Psoas muscle (tissue), 8 donors: ENCODE measurements at places on chromosomes 1 and 21. TPM values are rescaled to one million over a fixed set of nuclear protein-coding genes. Genes with fewer than 3 reads are reported as not detected.

The CA6 gene
- not detected for total RNA-seq

The HSD3B1 gene
- total RNA-seq: not detected

The RAVER2 gene
- total RNA-seq: 9.7 TPM

The CFAP74 gene
- total RNA-seq: not detected

The NPR1 gene
- 7.4 TPM for total RNA-seq

The PCSK9 gene
- not detected for total RNA-seq

The DISC1 gene
- 2.8 TPM for total RNA-seq

The C1orf115 gene
- 4.7 TPM for total RNA-seq

The SLC19A1 gene
- total RNA-seq: 2.8 TPM

The PPIAL4G gene
- not detected for total RNA-seq

The TUFT1 gene
- total RNA-seq: 5.3 TPM

The MEX3A gene
- total RNA-seq: 0.10 TPM

The RNF186 gene
- total RNA-seq: not detected

The SLAMF1 gene
- total RNA-seq: 0.11 TPM

The MPZ gene
- 0.46 TPM for total RNA-seq

The PEAR1 gene
- total RNA-seq: 3.8 TPM

The SPATA1 gene
- total RNA-seq: 1.4 TPM

The MAB21L3 gene
- total RNA-seq: not detected

The SYT2 gene
- total RNA-seq: not detected

The UBE2J2 gene
- 36.8 TPM for total RNA-seq

The C8A gene
- total RNA-seq: not detected

The FHAD1 gene
- 0.24 TPM for total RNA-seq

The IL6R gene
- 68.0 TPM for total RNA-seq

The RAP1GAP gene
- total RNA-seq: 0.57 TPM

The ZNF648 gene
- total RNA-seq: not detected

The KRTAP20-3 gene
- not detected for total RNA-seq

The C8B gene
- not detected for total RNA-seq

The CFH gene
- total RNA-seq: 27.5 TPM

The SERINC2 gene
- total RNA-seq: 26.7 TPM

The GPX7 gene
- total RNA-seq: 9.6 TPM

The PDC gene
- total RNA-seq: not detected

The CLEC20A gene
- total RNA-seq: not detected

The PUM1 gene
- 93.4 TPM for total RNA-seq

The ASCL5 gene
- total RNA-seq: not detected

The ECM1 gene
- total RNA-seq: 4.6 TPM

The CNR2 gene
- not detected for total RNA-seq

The NBPF10 gene
- total RNA-seq: 0.86 TPM

The NR5A2 gene
- total RNA-seq: 1.2 TPM

The SLC35A3 gene
- 7.5 TPM for total RNA-seq

The PLXNA2 gene
- 20.8 TPM for total RNA-seq

The IL22RA1 gene
- total RNA-seq: 0.08 TPM

The HRNR gene
- total RNA-seq: not detected

The DMRTA2 gene
- total RNA-seq: not detected

The ADAMTS5 gene
- 2.5 TPM for total RNA-seq

The VSIG8 gene
- total RNA-seq: not detected

The TTC34 gene
- 0.15 TPM for total RNA-seq

The PRAMEF10 gene
- total RNA-seq: not detected

The KCNE1 gene
- 1.5 TPM for total RNA-seq

The SPSB1 gene
- 60.7 TPM for total RNA-seq

The DISP1 gene
- 3.7 TPM for total RNA-seq

The ANKRD34A gene
- total RNA-seq: 1.9 TPM

The RXRG gene
- 12.8 TPM for total RNA-seq

The CLDN19 gene
- total RNA-seq: not detected

The LINGO4 gene
- 5.8 TPM for total RNA-seq

The ADCY10 gene
- total RNA-seq: 0.54 TPM

The OXCT2 gene
- total RNA-seq: 0.34 TPM
